ENCODE measurements at places on chromosomes 3 and 15. TPM values are rescaled to one million over a fixed set of nuclear protein-coding genes. Genes with fewer than 3 reads are reported as not detected.

The SI gene
- not detected for total RNA-seq

The SEC11A gene
- total RNA-seq, result 134 TPM

The GRK7 gene
- total RNA-seq, result not detected

The THRB gene
- total RNA-seq, result not detected

The UROC1 gene
- total RNA-seq, result not detected

The ZNF148 gene
- total RNA-seq, result 42.0 TPM

The PROK2 gene
- 0.24 TPM for total RNA-seq

The LAMB2 gene
- 1.7 TPM for total RNA-seq

The RAD51 gene
- 49.9 TPM for total RNA-seq

The CMTM8 gene
- total RNA-seq, result 9.0 TPM

The FILIP1L gene
- total RNA-seq, result 0.93 TPM

The GTF2A2 gene
- total RNA-seq, result 132 TPM

The CAND2 gene
- total RNA-seq, result 1.8 TPM

The GP9 gene
- not detected for total RNA-seq

Data from activated T-cell treated with anti-CD3 and anti-CD28 coated beads, Interleukin-2, amount 50 U/mL, for 72 hours (primary cell).